Activated CD8-positive, alpha-beta memory T cell treated with anti-CD3 and anti-CD28 coated beads for 1 hour (primary cell): ENCODE measurements at places on chromosomes 3 and 15.

- DNase-seq: no peak
These were observed 175.6 kb upstream of the ATP10A start for GRCh38 chr15:26038693-26039092.

DNA sequence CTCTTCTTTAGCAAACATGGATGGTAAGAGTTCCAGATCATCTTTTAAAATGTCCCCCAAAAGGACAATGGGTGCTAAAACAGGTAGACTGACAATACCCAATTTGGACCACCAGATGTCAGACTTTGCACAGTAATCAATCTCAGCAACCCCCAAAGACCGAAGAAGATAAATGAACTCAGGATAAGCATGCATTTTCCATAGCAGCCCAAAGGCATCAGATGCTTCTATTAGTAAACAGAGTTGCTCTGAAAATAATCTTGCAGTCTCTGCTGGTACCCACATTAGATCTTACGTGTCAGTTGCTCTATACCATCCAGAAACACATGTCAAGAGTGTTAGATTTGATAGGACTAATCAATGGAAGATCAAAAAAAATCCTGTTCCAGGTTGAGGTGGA is 20.6 kb downstream of the MYH15 start:
- no peak for DNase-seq

DNA sequence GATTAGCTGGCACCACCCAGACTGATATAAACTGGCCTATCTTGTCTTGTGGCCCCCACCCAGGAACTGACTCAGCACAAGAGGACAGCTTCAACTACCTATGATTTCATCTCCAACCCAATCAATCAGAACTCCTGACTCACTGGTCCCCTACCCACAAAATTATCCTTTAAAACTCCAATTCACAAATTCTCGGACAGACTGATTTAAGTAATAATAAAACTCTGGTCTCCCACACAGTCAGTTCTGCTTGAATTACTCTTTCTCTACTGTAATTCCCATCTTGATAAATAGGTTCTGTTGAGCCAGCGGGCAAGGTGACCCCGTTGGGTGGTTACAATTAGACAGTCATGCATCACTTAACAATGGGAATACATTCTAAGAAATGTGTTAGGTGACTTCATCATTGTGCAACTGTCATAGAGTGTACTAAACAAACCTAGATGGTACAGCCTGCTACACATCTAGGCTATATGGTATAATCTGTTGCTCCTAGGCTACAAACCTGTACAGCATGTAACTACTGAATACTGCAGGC is 48.1 kb upstream of the MAP4 start:
- DNase-seq: no peak

DNA sequence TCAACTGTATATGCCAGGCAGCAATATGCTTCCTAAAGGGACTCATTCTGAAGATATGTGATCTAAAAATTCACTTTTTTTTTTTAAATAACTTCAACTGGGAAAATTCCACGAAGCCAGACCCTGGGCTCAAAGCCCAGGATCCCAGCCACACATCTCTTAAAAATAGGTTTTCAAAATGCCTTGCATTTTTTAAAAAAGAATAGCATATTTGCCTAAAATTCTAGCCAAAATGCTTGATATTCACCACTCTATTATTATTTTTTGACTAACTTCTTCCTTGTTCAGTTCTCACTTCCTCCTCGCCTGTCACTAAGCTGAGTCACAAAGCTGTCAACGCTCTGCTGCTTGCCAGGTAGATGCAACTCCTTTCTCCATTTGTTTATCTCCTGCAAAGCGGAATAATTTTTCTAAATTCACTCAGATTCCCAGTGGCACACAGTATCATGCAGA is 28.0 kb upstream of the VGLL4 start:
- DNase-seq: no peak

DNA sequence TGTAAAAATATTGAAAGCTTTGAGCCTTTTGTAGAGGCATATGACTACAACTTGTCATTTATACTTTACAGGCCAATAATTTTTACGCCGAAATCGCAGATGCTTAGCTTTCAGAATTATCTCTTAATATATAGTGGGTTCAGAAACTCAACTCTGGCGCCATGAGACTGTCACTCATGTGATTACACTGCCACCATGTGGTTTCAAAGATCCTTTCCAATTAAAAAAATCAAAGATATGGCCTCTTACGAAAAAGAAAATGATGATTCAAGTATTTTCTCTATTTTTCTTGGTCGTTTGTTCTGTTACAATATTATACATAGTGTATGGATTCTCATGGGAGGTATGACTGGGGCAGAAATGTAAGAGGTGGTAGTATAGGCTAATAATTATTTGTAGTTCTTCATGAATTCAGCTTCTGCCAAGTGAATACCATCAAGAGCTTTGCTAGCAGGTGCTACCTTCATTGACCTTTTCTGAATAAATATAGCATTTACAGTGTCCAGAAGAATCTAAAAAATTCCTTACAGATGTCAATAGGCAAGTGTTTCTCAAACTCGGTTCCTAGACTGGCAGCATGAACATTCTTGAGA is 751.7 kb upstream of the GOLIM4 start:
- no peak for DNase-seq

DNA sequence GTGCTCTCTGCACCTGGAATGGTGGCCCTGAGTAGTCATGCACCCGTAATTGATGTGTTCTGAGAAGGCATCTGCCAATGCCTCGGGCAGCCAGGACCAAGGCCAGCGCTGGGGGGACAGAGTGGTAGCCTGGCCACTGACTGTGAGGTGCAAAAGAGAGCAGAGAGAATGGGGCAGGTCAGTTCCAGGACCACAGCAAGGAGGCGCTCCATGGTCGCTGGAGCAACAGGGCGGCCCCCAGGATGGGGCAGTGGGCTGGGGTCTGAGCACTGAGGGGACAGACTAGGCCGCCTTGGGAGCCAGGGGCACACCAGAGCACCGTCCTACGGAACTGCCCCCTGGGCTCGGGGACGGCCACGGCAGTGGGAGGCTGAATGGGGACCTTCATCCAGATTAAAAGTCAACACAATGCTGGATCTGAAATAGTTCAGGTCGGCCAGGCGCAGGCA is 48.3 kb upstream of the IQSEC1 start:
- no peak for DNase-seq

- no peak for DNase-seq
These were observed 22.1 kb downstream of the SYNM start for GRCh38 chr15:99126930-99127329.

DNA sequence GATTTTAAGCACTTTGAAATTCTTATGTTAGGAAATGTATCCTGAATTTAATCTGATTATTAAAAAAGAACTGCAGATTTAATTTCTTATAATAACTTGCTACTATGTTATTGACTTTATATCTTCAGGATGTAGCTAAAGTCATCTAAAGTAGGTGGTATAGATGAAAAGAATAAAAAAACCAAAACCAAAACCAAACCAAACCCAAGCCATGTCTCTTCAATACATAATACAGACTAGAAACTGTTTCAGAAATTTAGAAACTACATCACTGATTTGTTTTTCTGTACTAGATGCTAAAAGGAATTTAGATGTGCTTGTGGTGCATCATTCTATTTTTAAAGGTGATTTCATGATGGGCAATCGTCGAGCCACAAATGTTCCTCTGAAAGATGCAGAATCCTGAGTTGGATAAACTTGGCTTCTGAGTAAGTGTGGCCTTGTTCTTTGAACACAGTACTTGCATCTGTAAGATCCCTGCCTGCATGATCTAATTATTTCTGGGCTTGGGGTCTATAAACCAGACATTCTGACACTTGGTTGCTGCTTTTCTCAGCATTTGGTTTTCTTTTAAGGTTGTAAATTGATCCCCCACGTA is 287.1 kb upstream of the SUCLG2 start:
- DNase-seq: no peak

- DNase-seq: no peak
These were observed 136.2 kb upstream of the EIF1B start for GRCh38 chr3:40173227-40173721.

DNA sequence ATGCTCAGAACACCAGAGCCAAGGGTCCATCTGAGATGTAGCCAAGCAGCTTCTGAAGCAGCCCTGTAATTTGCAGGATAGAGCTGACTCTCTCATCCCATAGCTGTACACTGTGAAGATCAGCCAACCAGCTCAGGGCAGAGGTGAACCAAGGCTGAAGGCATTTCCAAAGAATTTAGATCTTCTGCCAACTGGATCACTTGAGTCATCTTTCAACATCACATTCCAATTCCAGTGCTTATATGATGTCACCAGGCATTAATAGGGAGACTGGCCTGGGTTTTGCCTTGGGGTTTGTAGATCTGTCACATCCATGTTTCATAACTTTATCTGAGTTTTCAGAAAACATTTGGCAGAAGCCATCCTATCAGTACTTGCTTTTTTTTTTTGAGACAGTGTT is 98.2 kb downstream of the NR2F2 start:
- DNase-seq: no peak

GRCh38 chr15:42060797-42061196 is 33.6 kb downstream of the PLA2G4D start:
- no peak for DNase-seq

- no peak for DNase-seq
These were observed 179.1 kb downstream of the NTRK3 start for GRCh38 chr15:88077296-88078020.

DNA sequence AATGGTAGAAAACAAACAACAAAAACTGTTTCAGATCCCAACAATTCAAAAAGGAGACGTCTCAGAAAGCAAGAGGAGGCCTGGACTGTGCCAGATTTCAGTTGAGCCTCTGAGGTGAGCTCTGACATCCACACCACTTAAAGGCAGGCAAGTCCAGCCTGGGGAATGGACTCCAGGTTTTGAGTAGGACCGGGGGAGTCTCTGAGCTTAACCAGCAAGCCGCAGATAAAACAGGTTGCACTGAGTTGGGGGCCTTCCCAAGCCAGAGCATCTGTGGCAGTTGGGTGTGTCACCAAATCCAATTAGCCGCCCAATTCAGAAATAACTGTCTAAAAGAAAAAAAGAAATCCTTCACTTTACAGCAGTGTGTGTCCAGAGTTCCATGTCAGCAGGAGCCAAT is 54.7 kb downstream of the OXNAD1 start:
- DNase-seq: no peak

DNA sequence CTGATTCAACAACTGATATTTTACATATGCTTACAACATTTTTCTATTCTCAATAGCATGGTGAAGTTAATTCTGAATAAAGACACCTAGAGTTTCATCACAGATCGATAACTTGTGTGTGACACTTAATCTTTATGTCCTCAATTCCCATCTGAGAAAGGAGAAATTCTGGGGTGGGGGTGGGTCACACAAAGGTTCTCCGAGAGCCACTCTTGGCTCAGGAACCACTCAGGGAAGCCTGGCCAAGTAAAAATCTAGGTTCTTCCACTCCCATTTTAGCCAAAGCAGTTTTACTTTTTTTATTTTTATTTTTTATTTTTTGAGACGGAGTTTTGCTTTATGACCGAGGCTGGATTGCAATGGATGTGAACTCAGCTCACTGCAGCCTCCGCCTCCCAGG is 111.0 kb upstream of the TBL1XR1 start:
- no peak for DNase-seq

DNA sequence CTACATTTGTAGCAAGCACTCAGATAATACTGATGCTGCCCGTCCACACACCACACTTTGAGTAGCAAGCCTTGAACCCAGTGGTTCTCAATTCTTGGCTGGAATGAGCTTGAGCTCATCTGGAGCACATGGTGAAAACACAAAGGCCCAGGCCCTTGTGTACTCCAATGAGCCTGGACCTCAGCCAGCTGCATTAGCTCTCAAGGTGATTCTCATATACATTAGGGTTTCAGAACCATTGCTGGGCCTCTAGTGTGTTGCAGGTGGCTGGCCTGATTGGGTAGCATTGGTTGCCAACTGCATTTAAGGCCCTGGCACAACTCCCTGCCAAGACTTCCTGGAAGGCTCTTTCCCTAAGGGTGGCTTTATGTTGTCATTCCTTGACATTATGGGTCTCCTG is 23.4 kb upstream of the ZFAND6 start:
- no peak for DNase-seq

GRCh38 chr15:31272558-31273257 is 53.9 kb upstream of the KLF13 start:
- no peak for DNase-seq

GRCh38 chr3:129525341-129525968 is 3.0 kb upstream of the RHO start:
- no peak for DNase-seq

GRCh38 chr3:31911643-31912042 is 69.4 kb downstream of the OSBPL10 start:
- no peak for DNase-seq

DNA sequence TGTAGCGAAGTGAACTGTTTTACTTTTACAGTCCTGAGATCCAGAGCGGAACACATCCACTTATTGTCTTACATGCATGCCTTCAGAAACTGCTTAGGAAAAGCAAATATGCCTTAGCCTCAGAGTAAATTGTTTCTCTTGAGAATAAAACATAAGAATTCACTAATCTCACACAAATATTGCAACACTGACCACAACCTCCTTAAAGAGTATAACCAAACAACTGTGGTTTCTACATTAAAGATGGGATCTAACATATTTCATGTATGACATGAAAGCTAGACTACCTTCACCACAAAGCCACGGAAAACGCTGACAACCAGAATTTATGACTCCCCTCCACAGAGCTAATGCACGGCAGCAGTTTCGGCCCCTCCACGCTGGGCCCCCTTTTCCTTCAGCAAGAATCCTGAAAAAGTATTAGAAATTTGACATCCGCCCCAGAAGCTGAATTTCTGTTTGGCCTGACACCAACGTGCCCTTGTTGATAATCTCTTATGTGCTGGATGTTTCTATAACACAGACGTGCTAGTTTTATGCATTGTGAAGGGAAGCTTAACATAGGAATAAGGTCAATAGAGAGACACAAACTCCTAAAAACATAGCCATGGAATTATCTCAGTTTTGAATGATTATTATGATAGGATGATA is 84.6 kb downstream of the GREM1 start:
- DNase-seq: no peak

GRCh38 chr15:68696414-68697363 is 117.9 kb downstream of the CORO2B start:
- DNase-seq: no peak

DNA sequence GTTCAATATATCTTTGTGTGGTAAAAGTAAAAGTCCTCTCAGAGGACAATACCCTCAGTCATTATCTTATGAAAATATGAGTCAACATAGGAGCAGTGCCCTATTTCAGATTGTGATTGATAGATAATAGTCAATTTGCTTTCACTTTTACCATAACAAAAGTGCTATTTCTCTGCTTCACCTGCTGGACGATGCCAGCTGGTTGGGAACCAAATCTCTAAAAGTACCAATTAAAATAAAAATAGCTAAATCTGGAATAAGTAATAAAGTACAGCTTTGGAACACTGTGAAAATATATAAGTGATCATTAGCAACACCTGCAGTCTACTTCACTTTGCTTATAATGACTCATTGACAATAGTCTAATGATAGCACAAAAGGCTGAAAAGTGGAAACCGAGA is 390.3 kb upstream of the AGTR1 start:
- DNase-seq: no peak

DNA sequence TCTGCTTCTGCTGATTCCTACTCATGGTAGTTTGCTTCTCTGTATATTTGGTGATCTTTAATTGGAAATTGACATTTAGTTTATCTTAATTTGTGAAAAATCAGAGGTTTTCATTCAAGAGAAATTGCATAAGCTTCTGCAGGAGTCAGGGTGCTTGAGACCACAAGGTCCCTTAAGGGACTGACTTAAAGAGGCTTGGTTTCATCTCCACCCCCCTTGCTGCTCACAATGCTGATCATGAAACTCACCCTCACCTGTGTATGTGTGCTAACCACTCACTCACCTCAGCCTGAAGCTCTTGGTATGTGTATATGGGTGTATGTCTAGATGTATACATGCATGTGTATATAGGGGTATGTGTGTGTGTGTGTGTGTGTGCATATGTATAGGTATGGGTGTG is 11.4 kb downstream of the PGPEP1L start:
- DNase-seq: no peak
